Psoas muscle (tissue), 8 donors: ENCODE measurements at places on chromosomes 12 and 14.

- DNase-seq, result no peak
Measured at GRCh38 chr12:21985155-21985554, 43.9 kb upstream of the ABCC9 start.

DNA sequence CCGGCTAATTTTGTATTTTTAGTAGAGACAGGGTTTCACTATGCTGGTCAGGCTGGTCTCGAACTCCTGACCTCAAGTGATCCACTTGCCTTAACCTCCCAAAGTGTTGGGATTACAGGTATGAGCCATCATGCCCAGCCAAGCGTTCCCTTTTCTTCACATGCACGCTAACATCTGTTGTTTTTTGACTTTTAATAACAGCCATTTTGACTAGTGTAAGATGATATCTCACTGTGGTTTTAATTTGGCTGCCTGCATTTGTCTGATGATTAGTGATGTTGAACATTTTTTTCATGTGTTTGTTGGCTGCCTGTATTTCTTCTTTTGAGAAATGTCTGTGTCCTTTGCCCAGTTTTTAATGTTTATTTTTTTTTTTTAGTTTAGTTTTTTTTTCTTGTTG is 10.2 kb upstream of the YARS2 start:
- DNase-seq, result no peak

DNA sequence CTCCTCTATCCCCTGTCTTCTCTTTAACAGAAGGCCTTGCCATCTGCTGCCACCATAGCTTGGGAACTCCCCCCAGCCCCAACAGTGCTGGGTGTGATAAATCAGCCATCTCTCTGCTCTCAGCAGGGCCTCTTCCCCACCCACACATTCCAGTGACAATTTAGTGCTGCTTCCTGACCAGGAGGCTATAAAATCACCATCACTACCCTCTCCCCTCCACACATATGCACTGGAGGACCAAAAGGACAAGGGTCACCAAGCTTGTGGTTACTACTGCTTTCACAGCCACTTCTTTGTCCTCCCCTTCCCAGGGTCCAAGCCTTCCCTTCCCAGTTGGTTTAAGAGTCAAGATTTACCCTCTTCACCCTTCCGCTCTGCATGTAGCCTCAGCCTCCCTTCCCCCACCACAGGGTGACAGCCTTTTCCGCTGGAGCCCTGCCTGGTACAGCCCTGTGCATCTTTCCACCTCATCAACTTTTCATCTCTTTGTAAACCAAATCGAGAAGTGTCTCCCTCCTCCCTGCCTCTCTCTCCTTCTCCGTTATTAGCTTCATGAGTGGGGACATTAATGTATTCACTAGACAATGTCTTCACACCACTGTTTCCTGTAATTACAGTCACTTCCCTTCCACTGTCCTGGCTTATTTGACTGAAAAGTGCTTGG is 9.4 kb downstream of the PSMB5 start:
- DNase-seq, result no peak

GRCh38 chr12:39605996-39606395 is 13.6 kb downstream of the ABCD2 start:
- DNase-seq, result no peak

DNA sequence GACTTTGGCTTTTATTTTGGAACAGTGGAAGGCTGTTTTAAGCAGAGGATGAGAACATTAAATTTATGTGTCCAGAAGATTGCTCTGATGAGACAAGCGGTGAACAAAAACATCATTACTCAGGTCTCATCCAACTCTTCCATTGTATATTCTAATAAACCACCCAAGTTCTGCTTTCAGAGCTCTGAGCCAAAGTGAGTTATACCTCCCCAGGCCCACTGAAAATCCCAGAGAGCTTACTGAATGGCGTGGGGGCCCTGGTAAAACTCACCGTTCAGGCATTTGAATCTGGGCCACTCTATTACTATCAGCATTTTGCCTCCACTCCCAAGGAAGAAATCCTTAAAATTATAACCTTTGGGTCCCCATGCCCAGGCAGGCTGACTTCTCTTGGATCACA is 122.0 kb upstream of the HIF1A start:
- DNase-seq, result no peak

GRCh38 chr12:6044082-6044481 is 80.4 kb downstream of the VWF start:
- DNase-seq, result no peak

DNA sequence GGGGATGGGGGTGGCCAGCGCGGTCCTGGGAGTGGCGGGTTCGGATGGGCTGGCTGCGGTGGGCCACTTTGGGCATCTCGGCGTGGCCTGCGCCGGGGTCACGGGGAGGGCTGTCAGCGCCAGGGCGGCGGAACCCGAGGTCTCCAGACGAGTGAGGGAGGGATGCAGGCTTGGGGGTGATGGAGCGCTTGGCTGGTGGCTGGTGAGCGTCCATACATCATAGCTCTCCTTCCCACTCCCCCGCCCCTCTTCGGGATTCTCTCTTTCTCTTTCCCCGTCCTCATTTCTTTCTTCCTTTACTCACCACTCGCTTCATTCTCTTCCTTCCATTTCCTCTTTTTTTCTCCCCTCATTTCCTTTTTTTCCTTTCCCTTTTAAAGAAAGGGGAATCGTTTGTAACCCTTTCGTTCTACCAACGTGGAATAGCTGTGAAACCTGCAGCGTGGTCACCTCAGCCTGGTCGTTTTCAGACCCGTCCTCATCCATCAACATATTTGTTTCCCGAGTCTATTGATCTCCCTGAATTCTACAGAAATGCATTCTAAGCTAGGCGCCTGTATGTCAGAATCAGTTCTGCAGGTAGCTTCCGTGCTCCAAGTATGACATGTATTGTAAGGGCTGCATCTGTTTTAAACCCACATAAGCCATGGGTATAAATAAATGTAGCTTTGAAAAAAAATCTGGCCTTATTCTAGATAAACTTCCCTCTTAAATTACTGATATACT is 260.3 kb upstream of the E2F7 start:
- no peak for DNase-seq

DNA sequence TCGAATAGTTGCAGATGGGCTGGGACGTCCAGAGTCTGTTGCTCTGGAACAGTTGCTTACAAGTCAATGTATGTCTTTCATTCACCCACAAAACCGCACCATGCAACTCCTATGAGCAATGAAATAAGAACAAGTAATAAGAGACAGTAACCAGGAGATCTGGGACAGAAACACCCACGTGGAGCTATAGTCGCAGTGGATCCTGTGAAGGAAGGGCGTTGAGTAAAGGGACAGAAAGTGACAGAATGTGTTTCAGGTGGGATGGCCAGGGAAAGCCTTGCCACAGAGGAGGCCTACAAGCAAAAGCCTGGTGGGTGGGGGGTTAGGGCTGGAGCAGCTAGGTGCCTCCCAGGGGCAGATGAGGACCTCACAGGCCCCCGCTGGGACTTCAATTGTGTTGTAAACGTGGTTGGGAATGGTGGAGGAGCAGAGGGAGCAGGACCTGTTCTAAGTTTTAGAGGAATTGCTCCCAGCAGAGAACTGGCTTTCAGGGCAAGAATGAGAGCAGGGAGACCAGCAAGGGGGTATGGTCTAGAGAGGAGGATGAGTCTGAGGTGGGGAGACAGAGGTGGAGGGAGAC is 86.7 kb upstream of the FZD10 start:
- no peak for DNase-seq

- DNase-seq, result no peak
Measured at GRCh38 chr12:109836916-109837315, 3.7 kb upstream of the TRPV4 start.

- DNase-seq, result no peak
Measured at GRCh38 chr12:127270193-127270592, 996.8 kb upstream of the TMEM132C start.

DNA sequence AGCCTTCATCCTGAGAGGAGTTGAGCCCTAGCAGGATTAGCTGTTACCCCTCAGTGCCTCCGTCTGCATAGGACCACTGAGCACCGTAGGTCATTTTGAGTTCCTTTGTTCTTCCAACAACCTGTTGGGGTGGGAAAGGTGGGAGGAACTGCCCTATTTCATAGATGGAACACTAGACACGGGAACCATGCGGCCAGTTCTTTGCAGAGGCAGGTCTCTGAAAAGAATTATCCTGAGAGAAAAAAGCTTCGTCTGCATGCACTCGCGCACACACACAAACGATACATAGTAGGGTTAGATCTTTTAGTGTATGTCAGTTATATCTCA is 28.5 kb downstream of the TRAFD1 start:
- no peak for DNase-seq

DNA sequence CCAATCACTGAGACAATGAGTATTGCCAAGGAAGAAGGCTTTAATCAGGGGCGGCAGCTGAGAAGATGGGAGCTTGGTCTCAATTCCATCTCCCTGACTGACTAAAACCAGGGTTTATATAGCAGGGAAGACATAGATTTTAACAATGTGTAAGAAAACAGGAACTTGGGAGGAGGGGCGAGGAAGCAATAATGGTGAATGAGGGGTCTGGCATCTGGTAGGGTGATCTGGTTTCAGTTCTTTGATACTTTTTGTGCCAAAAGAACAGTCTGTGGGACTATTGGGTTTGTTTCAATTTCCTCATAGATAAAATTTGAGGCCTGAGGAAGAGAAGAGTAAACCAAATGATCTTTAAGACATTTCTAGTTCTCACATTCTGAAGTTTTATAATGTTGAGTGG is 49.2 kb downstream of the FUT8 start:
- DNase-seq, result no peak

DNA sequence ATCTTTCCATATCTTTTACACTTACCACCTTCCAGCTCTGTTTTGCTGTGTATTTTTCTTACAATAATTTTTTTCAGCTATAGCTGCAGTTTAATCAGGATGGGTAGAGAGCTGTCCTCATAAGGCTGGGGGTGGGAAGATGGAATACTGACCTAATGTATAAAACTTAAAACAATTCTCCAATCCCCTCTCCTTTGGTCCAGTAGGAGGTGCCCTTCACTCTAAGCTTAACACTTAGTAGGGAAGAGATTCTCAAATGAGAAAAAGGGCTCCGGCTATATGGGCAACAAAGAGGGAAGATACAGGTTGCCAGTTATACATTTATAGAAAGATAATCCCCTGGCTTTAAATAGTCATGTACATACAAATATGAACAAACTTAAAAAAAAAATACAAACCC is 2.8 kb downstream of the ORMDL2 start:
- no peak for DNase-seq

GRCh38 chr12:51306507-51306906 is 17.5 kb downstream of the BIN2 start:
- no peak for DNase-seq

GRCh38 chr14:96832351-96832750 is 35.2 kb downstream of the VRK1 start:
- DNase-seq, result no peak

DNA sequence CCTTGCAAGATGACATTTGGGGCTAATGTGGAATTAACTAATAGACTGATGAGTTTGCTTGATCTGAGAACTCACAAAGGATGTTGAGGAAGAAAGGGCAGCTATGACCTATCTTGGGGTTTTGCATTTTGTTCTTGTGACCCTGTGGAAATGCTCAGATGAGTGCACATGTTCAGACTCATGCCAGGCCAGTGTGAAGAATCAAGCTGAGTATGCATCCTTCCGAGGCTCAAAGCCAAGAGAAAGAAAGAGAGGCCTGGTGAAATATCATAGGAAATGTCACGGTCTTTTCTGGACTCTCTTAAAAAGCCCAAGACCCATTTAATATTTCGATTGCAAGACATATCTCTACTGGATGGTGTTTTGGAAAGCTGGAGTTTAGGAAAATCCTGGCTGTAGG is 96.3 kb downstream of the CACNA1C start:
- DNase-seq, result no peak

DNA sequence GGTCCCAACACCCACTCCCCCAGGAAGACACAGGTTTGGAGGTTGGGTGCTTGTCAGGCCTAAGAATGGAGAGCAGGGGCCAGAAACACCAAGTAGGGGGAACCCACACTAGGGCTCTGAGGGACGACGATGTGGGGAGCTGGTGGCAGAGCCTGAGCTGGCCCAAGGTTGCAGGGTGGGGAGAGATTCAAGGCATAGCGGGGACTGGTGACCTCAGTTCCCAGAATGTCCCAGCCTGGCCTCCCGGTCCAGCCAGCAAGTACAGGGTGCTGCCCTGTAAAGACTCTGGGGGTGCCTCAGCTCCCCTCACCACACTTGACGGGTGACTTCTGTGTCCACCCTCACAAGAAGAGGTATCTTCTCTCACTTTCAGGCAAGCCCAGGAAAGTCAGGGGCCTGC is 86.7 kb downstream of the ALG10 start:
- no peak for DNase-seq

DNA sequence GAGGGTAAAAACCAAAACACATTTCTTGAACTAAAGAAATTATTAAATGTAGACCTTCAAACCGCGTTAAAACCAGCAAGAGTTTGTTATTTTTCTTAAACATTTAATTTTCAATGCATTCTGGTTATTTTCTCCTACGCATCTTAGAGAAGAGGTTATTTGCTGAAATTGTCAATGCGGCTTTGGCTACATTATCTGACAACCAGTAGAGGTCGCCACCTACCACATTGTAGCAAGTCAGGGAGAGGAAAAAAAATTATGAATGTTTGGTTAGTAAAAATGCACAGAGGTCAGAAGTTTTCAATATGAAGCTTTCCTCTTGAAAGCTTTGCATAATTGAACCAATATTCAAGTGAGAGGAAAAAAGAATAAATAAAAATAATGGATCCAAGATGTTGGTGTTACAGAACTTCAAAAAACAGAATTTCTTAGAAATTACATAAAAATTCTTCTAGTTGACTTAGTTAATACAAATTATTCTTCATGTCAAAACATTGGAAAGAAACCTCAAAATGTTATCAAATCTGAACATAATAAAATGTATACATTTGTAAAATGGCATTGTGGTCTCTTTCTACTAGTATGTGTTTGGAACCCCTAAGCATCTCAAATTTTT is 159.4 kb upstream of the TMTC2 start:
- no peak for DNase-seq

- no peak for DNase-seq
Measured at GRCh38 chr12:62800707-62801400, 134.1 kb downstream of the PPM1H start.

- DNase-seq, result no peak
Measured at GRCh38 chr14:100085462-100085861, 20.2 kb downstream of the EVL start.

GRCh38 chr12:130924966-130925665 is 28.6 kb upstream of the ADGRD1 start:
- DNase-seq, result no peak

DNA sequence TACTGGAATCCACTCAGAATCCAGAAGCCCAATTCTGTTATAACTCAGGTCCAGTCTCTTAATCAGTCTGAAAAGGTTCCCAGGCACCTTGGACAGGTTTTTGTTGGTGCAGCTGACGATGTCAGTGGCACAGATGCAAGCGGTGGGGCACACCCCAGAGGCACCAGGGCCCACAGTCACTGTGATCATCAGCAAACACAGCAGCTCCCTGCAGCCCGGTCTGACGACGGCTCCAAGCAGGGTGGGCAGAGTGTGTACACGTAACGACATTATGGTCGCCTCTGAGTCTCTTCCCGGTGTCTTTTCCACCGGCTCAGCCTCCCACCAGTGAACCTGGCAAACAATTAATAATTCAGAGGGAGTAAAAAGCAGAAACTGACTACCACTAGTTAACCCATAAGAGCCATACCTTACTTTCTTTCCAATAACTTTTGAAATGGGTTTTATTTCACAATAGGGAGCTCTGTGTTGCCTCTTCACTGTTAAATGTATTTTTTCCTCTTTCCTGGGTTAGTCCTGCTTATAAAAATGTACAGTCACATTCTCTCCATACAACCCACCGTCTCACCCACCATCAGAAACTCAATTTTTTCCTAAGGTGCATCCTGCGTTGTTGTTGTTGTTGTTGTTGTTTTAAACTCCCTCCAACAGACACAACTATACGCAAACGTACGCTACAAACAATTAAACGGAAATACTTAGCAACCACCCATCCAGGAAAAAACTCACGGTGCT is 521 bp upstream of the PCED1B start:
- no peak for DNase-seq

GRCh38 chr12:19382563-19382962 is 56.7 kb upstream of the AEBP2 start:
- DNase-seq, result no peak
